Endothelial cell (in vitro differentiated cells): ENCODE measurements at places on chromosomes 7 and 10. TPM values are rescaled to one million over a fixed set of nuclear protein-coding genes. Genes with fewer than 3 reads are reported as not detected.

GRCh38 chr10:125633517-125633999, 49.4 kb downstream of the TEX36 start:
- no peak for DNase-seq
- H3K4me1 ChIP-seq, result peaks cover 32% of the 10 kb centered on the region

Gene ACSM6
- total RNA-seq, result not detected

- no peak overlapping the region for H3K4me3 ChIP-seq
- peaks cover 7% of the 10 kb centered on the region for H3K4me1 ChIP-seq
- no peak for DNase-seq
- no peak overlapping the region for H3K27ac ChIP-seq
- peaks cover 9% of the 10 kb centered on the region for H3K36me3 ChIP-seq
- peaks cover 5% of the 10 kb centered on the region for H3K27me3 ChIP-seq
Observed at GRCh38 chr10:104309980-104310978, 28.0 kb downstream of the ITPRIP start.

DNA sequence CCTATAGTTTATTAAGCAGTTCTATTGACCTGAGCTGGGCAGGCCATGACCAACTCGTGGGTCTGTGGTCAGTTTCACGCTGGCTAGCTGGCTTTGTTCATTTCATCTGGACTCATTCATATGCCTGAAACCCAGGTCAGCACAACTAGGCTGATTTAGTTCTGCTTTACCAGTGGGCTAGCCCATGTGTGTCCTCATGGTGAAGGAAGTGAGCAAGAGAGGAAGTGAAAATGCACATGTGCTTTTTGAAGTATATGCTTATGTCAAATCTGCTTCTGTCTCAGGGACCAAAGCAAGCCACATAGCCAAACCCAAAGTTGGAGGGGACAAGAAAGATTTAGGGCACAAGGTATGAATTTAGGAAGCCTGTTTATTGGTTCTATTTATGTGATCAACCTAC, 154.5 kb downstream of the RNF133 start:
- H3K27me3 ChIP-seq, result no peaks in the 10 kb centered on the region
- no peak overlapping the region for H3K27ac ChIP-seq
- no peak overlapping the region for H3K4me3 ChIP-seq
- H3K36me3 ChIP-seq, result no peaks in the 10 kb centered on the region
- DNase-seq, result no peak
- peaks cover 7% of the 10 kb centered on the region for H3K4me1 ChIP-seq

- H3K4me3 ChIP-seq, result no peak overlapping the region
- H3K27ac ChIP-seq, result peak overlapping the region; percentile 78
- H3K27me3 ChIP-seq, result peaks cover 6% of the 10 kb centered on the region
- peaks cover 36% of the 10 kb centered on the region for H3K4me1 ChIP-seq
- no peak for DNase-seq
Observed at GRCh38 chr10:29637537-29637936, 2.8 kb upstream of the SVIL start.

Gene TRUB1
- 15.4 TPM for total RNA-seq

Gene TEX36
- not detected for total RNA-seq

Gene AKR1C3
- 2.8 TPM for total RNA-seq

- no peaks in the 10 kb centered on the region for H3K36me3 ChIP-seq
- DNase-seq, result no peak
- peaks cover 2% of the 10 kb centered on the region for H3K27me3 ChIP-seq
- H3K4me1 ChIP-seq, result peaks cover 14% of the 10 kb centered on the region
Observed at GRCh38 chr10:34319197-34319846, 495.8 kb downstream of the PARD3 start.

Gene POM121L12
- total RNA-seq, result not detected

DNA sequence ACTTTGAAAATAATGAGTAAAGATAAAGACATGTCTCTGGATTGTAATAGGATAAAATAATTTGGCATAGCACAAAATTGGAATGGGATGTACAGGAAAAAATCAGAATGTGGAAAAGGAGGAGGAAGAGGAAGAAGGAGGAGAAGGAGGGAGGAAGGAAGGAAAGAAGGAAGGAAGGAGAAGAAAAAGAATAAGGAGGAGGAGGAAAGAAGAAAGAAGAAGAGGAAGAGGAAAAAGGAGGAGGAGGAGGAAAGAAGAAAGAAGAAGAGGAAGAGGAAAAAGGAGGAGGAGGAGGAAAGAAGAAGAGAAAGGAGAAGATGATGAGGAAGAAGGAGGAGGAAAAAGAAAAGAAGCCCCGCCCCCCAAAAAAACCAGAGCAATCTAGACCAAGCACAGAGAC, 95.9 kb downstream of the ST8SIA6 start:
- no peaks in the 10 kb centered on the region for H3K27me3 ChIP-seq
- no peak for DNase-seq
- no peak overlapping the region for H3K27ac ChIP-seq

Gene SORBS1
- 103 TPM for total RNA-seq

GRCh38 chr10:126599949-126600682, 70.4 kb downstream of the C10orf90 start:
- H3K27ac ChIP-seq, result no peak overlapping the region
- no peaks in the 10 kb centered on the region for H3K27me3 ChIP-seq
- DNase-seq, result no peak
- H3K36me3 ChIP-seq, result no peaks in the 10 kb centered on the region
- no peaks in the 10 kb centered on the region for H3K4me1 ChIP-seq

- peaks cover 7% of the 10 kb centered on the region for H3K27me3 ChIP-seq
- H3K36me3 ChIP-seq, result no peaks in the 10 kb centered on the region
- peak overlapping the region; percentile 89 for H3K4me3 ChIP-seq
- H3K27ac ChIP-seq, result no peak overlapping the region
- DNase-seq, result peak; percentile 17
Observed at GRCh38 chr7:18086165-18087025, 58.7 kb upstream of the PRPS1L1 start.

DNA sequence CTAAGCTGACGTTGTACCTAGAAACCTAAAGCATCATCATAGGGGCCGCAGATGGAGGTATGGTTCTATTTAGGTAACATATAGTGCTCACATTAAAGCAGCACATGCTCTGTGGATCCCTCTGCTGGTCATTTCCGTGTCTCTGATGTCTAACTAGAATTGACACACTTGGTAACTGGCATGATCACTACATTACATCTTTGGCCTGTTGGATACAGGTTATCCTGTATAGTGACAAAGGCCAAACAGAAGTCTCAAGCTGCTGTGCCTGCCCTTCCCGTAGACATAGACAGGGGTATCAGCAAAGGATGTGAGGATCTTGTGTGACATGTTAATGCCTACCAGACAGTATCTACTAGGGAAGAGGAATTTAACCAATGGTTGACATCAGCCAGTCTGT, 51.2 kb downstream of the KIF5B start:
- H3K4me3 ChIP-seq, result no peak overlapping the region
- H3K27ac ChIP-seq, result no peak overlapping the region
- peak; percentile 46 for DNase-seq
- peaks cover 4% of the 10 kb centered on the region for H3K27me3 ChIP-seq
- peaks cover 10% of the 10 kb centered on the region for H3K36me3 ChIP-seq
